ENCODE measurements at places on chromosomes 1 and 21.

DNA sequence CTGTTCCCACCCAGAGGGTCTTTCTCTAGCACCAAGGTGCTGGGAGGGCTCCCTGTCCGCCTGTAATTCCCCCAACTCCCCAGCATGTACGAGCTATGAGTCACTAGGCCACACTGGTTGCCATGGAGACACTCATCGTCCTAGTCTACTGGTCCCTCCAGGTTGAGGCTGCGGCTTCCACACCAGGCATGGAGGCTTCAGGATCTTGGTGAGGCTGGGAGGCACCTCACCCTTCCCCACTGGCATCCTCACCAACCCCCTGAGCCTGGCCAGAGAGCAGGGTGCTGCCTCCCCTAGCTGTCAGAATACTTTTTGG lies 75.6 kb upstream of the KAZN start:
- no peak for DNase-seq

GRCh38 chr1:97651250-97651649 lies 269.6 kb downstream of the DPYD start:
- no peak for DNase-seq

- DNase-seq, result no peak
Measured at GRCh38 chr1:110004583-110004982, 20.0 kb downstream of the AHCYL1 start.

DNA sequence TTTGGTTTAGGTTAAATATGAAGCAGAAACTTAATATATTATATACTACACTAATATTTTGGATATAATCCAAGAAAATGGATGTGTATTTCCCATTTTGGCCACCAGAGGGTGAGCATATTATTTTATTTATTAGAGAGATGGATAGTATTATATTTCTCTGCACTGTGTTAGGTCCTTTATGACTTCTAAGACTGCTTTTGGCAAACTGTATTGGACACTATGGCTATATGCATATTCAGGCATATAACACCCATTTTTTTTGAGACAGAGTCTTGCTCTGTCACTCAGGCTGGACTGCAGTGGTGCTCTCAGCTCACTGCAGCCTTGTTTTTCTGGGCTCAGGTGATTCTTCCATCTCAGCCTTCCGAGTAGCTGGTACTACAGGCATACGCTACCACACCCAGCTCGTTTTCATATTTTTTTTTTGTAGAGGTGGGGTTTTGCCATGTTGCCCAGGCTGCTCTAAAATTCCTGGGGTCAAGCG lies 17.8 kb upstream of the PGM1 start:
- DNase-seq, result no peak

DNA sequence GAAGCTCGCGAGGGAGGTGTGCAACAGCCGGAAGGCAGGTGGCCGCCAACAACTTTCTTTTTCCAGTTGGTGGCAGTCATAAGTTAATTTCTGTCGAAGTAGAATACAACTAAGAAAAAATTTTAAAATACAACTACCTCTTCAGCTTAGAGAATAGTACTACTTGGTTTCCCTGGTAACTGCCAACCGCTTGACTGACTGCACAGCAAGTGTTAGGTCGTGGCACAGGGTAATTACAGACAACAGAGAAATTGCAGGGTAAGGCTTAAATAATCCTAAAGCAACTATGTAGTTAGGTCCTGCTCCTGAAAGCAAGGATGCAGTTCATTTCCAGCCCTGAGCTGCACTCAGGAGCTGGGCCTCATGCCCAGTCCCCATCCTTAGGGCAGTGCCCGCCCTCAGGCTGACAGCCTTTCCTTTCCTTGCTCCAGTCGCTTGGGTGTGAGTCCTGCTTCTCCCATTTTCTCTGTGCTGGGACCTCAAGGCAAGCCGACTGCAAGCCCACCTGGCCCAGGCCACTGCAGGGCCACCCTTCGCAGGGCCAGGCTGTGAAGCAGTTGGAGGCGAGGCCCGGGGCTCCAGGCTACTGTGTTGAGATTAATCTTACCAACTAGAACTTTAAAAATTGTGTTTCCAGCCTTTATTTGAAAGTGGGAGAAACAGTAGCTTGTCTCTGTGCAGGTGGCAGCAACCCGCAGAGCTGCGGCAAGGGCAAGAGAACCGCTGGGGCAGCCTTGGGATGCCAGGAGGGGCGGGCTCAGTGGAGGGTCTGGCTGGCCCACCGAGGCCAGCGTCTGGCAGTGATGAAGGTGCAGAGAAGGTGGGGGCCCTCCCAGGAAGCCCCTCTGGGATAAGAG lies 148.3 kb downstream of the PCBP3 start:
- DNase-seq, result no peak

DNA sequence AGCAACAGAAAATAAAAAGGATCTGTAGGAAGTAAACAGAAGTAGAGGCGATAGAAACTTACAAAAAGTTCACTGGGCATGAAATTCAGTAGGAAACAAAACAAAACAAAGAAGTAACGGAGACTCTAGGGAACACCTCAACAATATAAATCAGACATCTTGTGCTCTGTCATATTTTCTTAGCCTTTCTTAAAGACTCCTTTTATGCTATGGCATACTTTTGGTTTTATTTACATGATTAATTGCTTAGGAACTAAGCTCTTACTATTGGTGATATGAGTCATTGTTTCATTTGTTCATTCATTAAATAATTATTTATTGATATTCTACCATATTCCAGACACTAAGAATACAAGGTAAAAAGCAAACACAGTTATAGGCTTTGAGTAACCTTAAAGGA lies 126.6 kb downstream of the KCNT2 start:
- DNase-seq, result no peak

DNA sequence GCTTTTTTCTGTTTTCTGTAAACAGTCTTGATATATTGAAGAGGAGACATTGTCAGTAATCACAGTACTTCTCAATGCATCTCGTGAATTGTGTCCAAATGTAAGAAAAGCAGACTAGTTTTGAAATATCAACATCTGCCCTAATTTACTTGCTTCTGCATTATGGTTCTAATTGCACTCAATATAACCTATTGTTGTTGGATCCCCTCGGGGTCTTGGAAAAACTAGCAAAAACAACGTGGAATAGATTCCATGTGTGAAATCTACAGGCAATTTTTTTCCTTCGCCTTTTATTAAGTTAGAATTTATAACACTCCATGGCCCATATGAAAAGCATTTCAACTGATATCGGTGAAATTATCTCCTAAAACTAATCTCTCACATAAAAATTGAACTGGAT lies 236.5 kb downstream of the TTLL7 start:
- DNase-seq, result no peak

- no peak for DNase-seq
Measured at GRCh38 chr1:93005252-93005598, 44.0 kb upstream of the DIPK1A start.

DNA sequence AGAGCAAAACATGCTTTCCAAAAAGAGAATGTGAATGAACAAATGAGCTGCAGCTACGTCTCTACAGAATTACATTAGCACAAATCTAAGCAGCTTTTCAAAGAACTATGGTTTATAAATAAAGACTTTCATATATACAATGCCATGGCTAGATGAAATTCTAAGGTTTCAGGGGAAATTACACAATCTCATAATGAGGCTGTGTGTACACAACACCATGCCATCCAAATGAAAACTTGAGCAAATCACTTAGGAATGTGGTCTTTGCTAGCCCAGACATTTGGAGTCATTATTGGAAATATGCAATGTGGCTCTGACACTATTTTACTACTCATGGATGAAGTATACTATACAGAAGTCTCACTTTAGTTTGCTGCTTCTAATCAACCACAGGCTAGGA lies 37.5 kb downstream of the SPAG17 start:
- no peak for DNase-seq

DNA sequence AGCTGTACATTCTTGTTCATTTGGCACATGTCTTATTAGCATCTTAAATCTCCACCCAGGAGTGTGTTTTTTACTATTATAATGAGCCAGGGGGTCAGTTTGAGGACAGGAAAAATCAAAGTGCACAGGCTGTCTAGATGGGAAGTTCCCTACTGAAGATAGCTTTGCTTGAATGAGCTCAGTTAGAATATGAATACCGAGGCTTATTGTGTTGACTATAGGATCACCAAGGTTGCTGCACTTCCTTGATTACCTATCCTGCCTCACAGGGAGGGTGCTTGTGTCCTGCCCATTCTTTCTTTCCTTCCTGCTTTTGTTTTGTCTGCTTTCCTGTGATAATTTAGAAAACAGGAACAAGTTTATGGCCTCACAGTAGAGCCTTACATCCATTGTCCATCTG lies 16.3 kb downstream of the PHGDH start:
- no peak for DNase-seq

- no peak for DNase-seq
Measured at GRCh38 chr1:68570871-68571270, 74.0 kb upstream of the DEPDC1 start.

Data from left lobe of liver (tissue), 2 donors.